Activated CD8-positive, alpha-beta memory T cell treated with anti-CD3 and anti-CD28 coated beads, Interleukin-2, amount 10 ng/mL, durations not matched to agents 7 days and 5 days (primary cell): ENCODE measurements at places on chromosomes 6 and 20. TPM values are rescaled to one million over a fixed set of nuclear protein-coding genes. Genes with fewer than 3 reads are reported as not detected.

DNA sequence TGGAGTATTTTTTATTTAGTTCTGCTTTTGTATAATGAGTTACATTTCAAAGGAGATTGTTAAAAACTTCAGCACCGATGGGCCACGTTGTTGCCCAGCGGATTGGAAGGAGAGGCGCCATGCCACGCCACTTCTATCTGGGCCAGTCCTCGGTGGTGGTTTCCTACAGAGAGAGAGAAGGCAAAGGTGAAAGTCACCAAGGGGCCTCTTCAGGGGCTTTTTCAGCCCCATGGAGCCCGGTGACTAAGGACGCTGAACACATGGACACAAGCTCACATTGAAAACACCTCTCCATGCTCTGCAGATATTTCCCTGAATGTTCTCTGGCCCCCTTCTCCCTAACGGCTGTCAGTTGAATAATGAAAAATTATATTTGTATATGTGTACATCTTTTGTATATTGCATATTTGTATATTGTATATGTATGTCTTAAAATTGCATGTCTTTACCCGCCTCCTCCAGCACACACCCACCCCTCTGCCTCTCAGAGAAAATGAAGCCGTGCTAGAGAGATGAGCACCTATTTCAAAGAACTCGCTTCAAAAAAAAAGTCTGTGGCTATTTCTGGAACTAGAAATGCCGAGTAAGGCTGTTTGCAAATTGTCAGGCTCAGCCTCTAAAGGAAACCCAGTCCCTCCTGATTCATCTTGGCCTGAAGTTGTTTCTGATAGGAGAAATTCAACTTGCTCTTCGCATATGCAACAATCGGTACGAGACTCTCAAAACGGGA lies 91.9 kb upstream of the CDH4 start:
- no peak overlapping the region for H3K4me3 ChIP-seq
- no peak for DNase-seq
- no peak overlapping the region for H3K27ac ChIP-seq

Gene IL17F
- total RNA-seq, result not detected

DNA sequence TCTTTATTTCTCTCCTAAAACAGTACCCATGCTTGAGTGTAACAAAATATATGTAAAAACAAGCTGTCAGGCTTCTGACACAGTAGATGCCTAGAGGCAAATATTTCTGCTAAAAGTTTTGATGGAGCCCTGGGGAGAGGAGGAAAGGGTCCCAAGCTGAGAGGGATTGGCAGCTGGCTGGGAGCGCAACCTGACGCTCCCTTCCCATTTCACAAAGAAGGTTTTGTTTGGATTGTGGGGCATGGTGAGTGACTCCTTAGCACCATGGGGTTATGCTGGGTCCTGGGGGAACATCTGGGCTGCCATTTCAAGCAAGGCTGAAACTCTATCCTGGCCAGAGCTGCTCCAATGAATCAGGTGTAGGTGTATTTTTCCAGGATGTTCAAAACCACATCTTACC lies 720.5 kb downstream of the MAFB start:
- H3K27ac ChIP-seq, result no peak overlapping the region
- no peaks in the 10 kb centered on the region for H3K27me3 ChIP-seq
- no peak for DNase-seq
- H3K36me3 ChIP-seq, result no peaks in the 10 kb centered on the region

Gene DPPA5
- not detected for total RNA-seq

Gene TUBB2B
- total RNA-seq, result not detected

- H3K27me3 ChIP-seq, result no peaks in the 10 kb centered on the region
- no peak overlapping the region for H3K4me3 ChIP-seq
- H3K4me1 ChIP-seq, result no peaks in the 10 kb centered on the region
- no peak overlapping the region for H3K27ac ChIP-seq
- H3K36me3 ChIP-seq, result no peaks in the 10 kb centered on the region
- no peak for DNase-seq
These were observed 306.8 kb downstream of the LMBRD1 start for GRCh38 chr6:69489970-69490369.

Gene BEND6
- total RNA-seq, result not detected

DNA sequence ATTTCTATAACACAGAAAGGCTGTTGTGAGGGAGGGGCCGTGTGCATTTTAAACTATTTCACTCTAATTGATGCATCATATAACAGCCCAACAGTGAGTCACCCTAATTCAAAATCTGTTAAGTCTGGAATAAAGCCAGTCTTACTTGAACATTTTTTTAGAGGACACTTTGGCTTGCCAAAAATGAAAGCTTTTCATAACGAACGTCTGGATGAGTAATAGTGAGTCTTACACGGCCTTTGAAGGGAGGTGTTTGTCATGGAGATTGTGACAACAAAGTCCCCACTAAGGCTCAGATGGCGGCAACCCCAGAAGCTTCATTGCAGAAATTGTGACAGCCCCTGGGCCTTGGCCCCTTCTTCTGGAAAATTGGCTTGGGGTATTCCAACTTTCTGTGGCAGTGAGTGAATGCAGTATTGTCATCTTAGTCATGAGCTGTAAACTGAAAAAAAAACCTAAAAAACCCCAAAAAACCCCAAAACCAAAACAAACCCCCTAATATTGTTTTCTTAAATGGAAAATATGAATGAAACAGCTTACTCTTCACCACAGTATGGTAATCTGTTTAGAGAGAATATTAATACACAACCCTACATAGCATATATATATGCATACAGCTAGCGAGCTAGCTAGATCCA lies 92.6 kb upstream of the CLDN20 start:
- no peaks in the 10 kb centered on the region for H3K27me3 ChIP-seq
- DNase-seq, result peak; percentile 90
- H3K4me3 ChIP-seq, result peak overlapping the region; percentile 56
- H3K36me3 ChIP-seq, result peaks cover 13% of the 10 kb centered on the region

DNA sequence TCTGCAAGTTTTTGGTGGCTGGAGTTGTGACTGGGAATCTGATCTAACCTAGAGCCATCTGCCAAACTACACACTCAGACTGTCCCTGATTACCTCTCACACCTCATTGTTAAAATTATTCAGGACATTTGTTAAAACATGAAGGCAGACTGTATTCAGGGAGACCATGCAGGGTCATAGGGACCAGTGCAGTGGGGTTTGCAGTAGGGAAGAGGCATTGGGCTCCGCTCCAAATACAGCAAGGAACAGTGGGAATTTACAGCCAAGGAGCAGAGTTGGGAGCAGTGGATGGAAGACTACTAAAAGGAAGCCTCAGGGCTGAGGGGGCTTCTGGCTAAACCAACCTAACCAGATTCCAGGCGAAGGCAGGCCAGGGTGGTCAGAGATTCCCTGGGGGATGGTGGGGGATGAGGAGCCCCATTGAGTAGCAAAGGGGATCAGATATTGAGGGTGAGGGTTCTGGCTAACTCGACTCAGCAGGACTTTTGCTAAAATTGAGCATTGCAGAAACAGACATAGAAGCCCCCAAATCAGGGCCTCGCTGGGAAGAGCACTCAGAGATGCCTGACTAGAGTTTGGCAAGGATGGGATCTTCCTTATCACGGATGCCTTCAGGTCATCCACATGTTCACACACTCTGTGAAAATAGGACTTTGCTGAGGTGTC lies 172.0 kb downstream of the ZDHHC14 start:
- no peak overlapping the region for H3K4me3 ChIP-seq
- H3K27ac ChIP-seq, result no peak overlapping the region
- DNase-seq, result no peak
- H3K36me3 ChIP-seq, result peaks cover 19% of the 10 kb centered on the region

GRCh38 chr20:50953196-50953595 lies 5.1 kb downstream of the DPM1 start:
- no peak for DNase-seq
- peaks cover 43% of the 10 kb centered on the region for H3K4me1 ChIP-seq
- H3K4me3 ChIP-seq, result no peak overlapping the region
- peaks cover 36% of the 10 kb centered on the region for H3K36me3 ChIP-seq
- no peaks in the 10 kb centered on the region for H3K27me3 ChIP-seq

- no peak overlapping the region for H3K4me3 ChIP-seq
- no peaks in the 10 kb centered on the region for H3K36me3 ChIP-seq
- no peaks in the 10 kb centered on the region for H3K4me1 ChIP-seq
- DNase-seq, result no peak
- H3K27me3 ChIP-seq, result peaks cover 10% of the 10 kb centered on the region
- H3K27ac ChIP-seq, result no peak overlapping the region
These were observed 15.7 kb upstream of the IGF2R start for GRCh38 chr6:159953091-159953601.

DNA sequence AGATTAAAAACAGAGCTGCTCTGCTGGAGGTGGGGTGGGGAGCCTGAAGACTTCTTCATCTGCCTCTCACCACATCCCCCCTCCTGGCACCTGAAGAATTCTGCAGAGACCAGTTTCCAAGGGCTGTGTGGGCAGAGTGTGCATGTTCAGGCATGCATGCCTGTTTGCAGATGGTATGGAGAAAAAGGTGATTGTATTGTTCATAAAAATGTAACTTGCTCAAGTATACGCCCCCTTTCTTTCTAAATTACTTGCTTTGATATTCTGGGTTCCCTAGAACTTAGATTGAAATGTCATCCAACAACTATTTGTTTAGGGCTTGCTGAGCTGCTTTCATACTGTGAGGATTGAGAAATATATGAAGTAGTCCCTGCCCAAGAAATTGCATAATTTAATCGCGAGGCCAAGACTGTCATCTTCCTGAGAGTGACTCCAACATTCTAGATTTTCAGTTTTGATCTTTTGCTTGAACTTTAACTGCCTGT lies 83.6 kb downstream of the LCA5 start:
- H3K36me3 ChIP-seq, result no peaks in the 10 kb centered on the region
- no peaks in the 10 kb centered on the region for H3K4me1 ChIP-seq
- no peak overlapping the region for H3K27ac ChIP-seq
- no peaks in the 10 kb centered on the region for H3K27me3 ChIP-seq
- no peak overlapping the region for H3K4me3 ChIP-seq
- DNase-seq, result no peak

DNA sequence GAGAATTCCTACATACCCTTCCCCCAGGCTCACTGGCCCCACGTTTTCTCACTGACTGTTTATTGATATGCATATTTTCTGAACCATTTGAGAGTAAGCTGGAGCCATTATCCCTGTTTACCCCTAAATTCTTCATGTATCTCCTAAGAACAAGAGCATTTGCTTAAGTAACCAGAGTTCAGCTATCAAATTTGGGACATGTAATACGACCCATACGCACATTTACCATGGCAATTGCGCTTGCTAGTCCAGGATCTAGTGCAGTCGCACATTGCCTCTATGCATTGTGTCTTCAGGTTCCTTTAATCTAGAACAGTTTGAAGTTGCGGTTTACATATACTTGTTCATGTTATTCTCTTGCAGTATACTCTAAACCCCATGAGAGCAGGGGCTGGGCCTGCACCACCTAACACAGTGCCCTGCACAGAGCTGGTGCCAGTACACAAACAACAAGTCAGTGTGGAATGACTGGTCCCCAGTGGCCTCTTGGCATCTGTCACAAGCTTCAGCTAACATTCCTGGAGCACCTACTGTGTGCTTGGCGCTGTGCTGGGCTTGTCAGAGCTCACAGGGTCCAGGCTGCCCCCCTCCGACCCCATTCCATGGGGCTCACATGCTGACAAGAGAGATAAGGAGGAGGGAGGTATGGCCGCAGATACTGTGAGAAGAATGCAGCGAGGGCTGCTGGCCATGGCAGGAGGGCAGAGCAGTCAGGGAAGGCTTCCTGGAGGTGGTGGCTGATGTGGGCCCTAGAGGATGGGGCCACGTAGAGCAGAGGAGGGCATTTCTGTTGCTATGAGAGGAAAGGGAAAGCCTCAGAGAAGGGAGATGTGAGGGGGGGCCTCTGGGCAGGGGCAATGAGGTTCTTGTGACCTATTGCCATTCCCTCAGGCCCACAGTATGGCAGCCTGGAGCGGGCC lies 28.1 kb downstream of the SPDEF start:
- no peaks in the 10 kb centered on the region for H3K27me3 ChIP-seq
- H3K4me1 ChIP-seq, result peaks cover 5% of the 10 kb centered on the region
- DNase-seq, result no peak
- no peak overlapping the region for H3K27ac ChIP-seq
- no peaks in the 10 kb centered on the region for H3K36me3 ChIP-seq

Gene ADRM1
- 105 TPM for total RNA-seq

DNA sequence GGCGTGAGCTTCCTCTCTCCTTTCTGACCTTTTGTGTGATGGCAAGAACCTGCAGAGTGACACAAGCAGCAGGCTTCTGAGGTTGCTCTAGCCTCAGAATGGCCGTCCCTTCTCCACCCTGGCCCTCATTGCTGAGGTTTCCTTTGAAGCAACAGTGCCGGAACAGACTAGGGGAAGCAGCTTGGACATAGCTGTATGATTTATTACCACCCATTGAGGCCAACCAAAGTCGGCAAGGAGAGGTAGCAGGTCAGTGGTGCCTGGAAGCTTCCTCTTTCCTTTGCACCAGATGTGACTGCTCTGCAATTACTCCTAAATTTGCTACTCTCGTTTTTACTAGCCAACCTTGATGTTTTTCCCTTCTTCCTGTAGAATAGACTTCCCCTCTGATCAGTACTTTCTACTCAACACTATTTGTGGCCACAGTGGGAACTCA lies 31.4 kb downstream of the PTPN1 start:
- H3K27me3 ChIP-seq, result no peaks in the 10 kb centered on the region
- H3K4me1 ChIP-seq, result peaks cover 66% of the 10 kb centered on the region
- H3K27ac ChIP-seq, result peak overlapping the region; percentile 61
- H3K36me3 ChIP-seq, result peaks cover 22% of the 10 kb centered on the region
- H3K4me3 ChIP-seq, result no peak overlapping the region

DNA sequence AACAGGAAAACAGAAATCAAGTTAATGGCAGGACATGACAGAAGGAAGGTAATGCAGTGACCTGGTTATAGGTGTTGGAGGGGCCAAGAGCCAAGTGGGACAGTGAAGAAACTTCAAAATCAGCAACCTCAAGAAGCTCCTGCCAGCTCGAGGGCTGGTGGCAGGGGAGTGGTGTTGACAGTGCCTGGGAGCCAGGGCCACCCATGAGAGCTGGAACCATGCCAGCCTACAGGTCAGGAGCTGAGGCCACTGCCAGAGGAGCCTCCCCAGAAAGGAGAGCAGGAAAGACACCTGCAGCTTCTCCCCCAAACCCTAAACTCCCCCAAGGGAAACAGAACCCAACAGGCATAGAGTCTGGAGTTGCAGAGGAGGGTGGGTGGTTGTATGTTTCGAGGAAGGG lies 262.1 kb downstream of the LRFN2 start:
- H3K27ac ChIP-seq, result no peak overlapping the region
- no peak overlapping the region for H3K4me3 ChIP-seq
- H3K36me3 ChIP-seq, result no peaks in the 10 kb centered on the region
- H3K27me3 ChIP-seq, result peaks cover 32% of the 10 kb centered on the region
- H3K4me1 ChIP-seq, result peaks cover 13% of the 10 kb centered on the region

DNA sequence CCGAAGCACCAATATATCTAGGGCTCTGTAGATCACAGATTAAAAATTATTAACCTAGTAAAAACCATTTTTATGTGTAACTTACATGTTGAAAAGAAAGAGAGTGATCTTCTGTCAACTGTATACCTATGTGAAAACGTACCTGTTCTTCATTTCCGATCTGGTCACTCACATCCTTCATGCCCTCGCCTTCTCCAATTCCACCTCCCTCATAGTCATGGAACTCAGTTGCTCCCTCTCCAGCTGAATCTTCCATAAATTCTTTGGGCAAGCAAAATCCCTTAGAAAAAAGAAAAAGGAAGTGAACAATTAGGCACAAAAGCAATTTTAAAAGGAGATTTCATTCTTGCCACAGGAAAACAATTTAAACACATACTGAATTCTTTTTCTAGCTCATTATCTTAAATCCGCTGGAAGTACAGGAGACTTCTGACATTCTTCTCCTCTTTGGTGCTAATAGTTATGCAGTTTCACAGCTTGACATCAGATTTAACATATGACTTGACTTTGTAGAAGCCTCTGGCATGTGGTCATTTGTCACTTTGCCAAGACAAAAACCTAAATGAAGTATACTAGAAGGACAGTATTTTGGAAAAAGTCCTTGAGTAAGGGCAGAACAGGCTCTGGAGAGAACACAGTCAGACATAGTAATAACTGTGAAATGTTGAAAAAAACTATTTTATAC lies 29.5 kb upstream of the LYRM2 start:
- DNase-seq, result no peak
- H3K4me3 ChIP-seq, result no peak overlapping the region
- H3K36me3 ChIP-seq, result peaks cover 33% of the 10 kb centered on the region
- no peaks in the 10 kb centered on the region for H3K27me3 ChIP-seq
- no peaks in the 10 kb centered on the region for H3K4me1 ChIP-seq
